Activated CD4-positive, alpha-beta T cell treated with anti-CD3 and anti-CD28 coated beads, Interleukin-2, amount 50 U/mL, for 24 hours (primary cell): ENCODE measurements at places on chromosomes 5 and 9.

DNA sequence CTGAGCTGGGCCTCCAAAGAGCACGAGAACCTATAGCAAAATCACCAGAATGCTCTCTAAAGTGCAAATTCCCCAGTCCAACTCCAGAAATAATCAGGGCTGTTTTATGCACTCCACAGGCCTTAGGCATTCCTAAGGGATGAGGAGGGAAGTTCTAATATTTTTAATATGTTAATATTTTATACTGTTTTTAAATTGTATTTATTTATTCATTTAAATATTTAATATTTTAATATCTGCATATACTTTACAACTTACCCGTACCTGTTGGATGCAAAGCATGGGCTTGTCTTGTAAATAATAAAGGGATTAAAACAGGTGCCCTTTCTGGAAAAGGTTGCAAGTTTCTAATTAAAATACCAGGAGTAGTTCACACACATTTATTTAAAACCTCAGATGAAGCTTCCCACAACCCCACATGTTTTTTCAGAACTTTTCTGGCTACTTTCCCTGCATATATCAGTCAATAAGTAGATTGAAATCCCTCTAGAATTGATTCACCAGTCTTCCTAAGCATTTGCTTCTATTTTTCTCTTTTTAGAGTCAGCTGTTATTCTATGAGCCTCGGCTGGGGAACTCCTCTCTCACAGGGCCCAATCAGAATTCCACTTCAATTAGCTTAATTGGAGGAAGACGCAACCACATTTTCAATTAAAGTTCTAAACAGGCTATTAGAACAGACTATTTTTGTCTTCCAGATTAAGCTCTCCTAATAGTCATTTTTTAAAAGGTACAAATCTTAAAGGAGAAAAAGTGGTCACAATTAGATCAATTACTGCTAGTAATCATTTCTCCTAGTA is 140.8 kb downstream of the CDH6 start:
- no peak for DNase-seq

DNA sequence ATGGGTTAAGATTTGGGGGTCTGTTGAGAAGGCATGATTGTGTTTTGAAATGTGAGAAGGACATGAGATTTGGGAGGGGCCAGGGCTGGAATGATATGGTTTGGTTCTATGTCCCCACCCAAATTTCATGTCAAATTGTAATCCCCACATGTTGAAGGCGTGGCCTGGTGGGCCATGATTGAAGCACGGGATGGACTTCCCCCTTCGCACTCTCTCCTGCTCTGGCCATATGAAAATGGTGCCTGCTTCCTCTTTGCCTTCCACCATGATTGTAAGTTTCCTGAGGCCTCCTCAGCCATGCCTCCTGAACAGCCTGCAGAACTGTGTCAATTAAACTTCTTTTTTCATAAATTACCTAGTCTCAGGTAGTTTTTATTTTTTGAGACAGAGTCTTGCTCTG is 14.7 kb upstream of the NOTCH1 start:
- no peak for DNase-seq

DNA sequence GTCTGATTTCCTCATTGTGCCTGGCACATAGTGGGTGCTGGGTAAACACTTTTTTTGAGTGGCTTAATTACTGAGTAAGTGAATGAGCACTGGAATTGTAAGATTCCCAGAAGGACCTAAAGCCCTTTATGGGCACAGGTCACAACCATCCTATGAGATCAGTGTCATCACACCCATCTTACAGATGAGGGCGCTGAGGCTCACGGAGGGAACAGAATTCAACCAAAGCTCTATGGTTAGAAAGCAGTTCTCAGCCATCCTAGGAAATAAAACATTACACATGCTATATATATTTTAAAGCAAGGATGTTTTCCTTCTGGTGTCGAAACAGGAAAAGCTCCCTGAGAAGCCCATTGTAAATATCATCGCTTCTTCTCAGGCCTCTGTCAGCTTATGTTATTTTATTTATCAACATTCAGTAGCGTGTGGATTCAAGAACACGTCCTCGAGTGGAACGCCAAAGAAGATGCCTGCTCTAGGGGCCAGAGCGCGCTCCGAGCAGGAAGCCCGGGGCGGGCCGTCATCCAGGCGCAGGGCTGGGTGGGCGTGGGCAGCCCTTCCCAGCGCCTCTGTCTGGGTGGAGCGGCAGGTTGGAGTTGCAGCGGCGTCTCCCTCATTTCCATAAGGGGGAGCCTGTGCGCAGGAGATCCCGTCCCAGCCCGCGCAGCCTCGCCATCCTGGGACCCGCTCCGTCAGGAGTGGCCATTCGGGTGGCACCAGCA is 155.8 kb upstream of the SMIM23 start:
- DNase-seq, result no peak

GRCh38 chr5:16712620-16713019 is 95.8 kb upstream of the RETREG1 start:
- no peak for DNase-seq

- no peak for DNase-seq
Measured at GRCh38 chr5:114204923-114205322, 156.9 kb upstream of the KCNN2 start.

GRCh38 chr5:122078116-122079110 is at the start of gene LOX:
TSS of gene LOX (minus strand) at chr5:122078259. CDS start at chr5:122077985, 274 bp downstream.
- DNase-seq, result no peak

- no peak for DNase-seq
Measured at GRCh38 chr5:120655828-120656435, 191.8 kb downstream of the PRR16 start.

DNA sequence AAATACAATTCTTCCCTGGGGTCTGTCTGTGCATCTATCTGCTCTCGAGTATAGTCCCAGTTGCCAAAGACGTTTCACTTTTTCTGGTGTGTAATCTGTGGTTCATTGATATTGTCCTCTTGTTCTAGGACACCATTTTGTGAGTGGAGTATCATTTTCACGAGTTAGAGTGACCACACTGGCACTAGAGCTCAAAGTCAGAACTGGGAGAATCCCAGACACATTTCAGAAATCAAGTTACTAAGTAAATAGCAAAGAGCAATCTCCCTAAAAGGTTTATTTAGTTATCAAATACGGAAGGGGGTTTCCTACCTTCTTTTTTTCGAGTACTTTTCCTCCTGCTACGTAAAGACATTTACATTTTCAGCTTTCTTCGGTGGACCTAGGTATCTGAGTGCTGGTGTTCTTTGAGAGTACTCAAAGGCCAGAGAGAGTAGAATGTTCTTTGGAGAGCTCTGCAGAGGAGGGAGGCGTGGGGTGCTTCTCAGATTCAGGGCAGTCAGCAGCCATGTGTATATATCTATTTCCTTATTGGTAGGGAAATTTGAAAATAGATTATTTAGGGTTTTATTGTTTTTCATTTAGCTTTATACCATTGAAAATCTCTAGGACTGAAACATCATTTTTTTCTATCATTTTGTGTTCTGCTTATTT is 8.9 kb upstream of the HSPA9 start:
- no peak for DNase-seq

GRCh38 chr9:88773627-88774244 is 217.5 kb upstream of the S1PR3 start:
- no peak for DNase-seq

DNA sequence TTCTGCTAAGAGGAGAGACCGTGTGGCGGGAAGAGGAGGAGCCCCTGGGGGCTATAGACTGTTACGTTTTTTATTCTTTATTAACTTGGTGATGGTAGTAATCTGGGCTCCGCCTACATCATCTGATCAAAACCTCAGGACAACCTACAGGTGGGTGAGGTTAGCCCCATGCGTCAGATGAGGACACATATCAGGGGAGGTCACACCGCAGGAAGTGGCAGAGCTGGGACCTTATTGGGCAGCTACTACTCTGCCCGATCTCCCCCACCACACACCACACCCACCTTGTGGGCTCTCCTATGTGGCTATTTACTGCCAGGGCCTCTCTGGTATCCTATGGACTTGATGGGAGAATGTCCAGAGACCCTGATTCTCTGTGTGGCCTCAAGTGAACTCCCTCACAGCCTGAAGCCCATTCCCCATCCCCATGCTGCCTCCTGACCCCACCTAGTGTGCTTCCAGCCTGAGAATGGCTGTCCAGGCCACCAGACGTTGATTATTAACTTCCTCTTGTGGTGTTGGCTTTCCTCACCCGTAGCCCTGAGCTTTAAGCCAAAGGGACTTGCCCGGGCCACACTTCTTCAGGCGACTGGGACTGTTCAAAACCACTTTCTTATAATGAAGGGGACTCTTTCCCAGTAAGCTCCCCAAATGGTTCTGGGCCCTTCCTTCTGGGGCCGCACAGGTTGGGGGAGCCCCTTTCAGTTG is 8.2 kb downstream of the UNC5A start:
- no peak for DNase-seq

DNA sequence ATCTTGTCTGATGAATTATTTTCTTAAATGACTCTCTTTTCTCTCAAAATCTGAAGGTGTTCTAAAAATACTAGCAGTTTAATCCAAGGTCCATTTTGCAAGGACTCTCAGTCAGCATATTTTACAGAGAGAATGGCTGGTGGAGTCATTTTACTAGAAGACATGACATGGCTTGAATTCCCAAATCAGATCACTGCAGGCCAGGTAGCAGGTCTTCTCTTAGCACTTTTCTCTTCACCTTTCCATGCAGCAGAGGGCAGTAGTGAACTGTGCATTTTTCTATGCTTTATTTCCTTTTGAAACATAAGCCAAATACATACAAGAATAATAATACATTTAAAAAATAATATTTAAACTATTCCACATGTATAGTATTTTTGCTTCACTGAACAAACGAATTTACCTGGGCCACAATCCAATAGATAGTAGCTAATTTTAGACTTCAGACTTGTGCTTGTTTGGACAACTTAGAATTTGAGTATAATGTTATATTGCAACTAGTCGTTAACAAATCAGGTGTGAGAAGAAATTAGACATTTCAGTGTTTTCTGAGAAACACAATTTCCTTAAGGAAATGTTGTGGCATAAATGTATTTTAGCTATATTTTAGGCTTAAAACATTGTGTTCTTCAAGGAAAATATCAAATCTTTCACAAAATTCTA is 289.4 kb upstream of the DAB2 start:
- peak; percentile 30 for DNase-seq

DNA sequence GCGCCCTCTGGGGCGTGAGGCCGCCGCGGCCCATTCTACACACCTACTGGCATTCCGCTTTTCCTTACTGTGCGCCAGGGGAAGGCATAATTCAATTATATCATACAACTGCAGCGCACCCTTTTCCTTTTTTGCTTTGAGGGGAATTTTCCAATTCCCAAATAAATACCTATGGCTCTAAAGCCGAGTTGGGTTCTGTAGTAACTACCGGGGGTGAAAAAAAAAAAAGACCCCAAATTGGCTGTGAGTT is 34.1 kb upstream of the NFIB start:
- DNase-seq, result no peak

GRCh38 chr9:96574931-96575351 is 44.7 kb downstream of the CDC14B start:
- DNase-seq, result no peak

GRCh38 chr9:4324513-4324912 is 24.6 kb upstream of the GLIS3 start:
- no peak for DNase-seq

GRCh38 chr9:94754976-94755475 is 28.5 kb downstream of the AOPEP start:
- no peak for DNase-seq

DNA sequence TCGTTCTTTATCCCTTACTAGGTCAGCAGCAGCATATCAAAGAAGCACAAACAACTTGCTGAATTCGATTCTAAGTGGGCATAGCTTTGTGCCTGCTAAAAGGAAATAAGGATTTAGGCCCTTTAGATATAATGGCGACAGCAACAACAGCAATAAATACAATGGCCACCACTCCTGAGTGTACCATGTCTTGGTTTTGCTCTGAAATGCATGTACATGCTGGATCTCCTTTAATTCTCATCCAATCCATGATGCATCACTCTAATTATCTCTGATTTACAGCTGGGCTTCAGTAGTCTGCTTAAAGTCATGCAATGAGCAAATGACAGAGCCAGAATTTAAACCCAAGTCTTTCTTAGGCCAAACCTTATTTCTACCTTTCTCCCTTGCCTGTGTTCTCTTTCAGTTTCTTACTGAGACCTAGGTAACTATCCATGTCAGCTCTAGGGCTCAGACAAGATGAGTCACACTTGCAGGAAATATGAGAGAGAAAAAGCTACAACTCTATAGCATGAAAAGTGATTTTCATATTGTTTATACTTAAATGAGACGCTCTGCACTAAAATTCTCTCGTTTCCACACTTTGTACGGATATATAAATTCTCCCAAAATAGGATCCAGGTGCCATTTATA is 111.8 kb downstream of the HMHB1 start:
- DNase-seq, result no peak

DNA sequence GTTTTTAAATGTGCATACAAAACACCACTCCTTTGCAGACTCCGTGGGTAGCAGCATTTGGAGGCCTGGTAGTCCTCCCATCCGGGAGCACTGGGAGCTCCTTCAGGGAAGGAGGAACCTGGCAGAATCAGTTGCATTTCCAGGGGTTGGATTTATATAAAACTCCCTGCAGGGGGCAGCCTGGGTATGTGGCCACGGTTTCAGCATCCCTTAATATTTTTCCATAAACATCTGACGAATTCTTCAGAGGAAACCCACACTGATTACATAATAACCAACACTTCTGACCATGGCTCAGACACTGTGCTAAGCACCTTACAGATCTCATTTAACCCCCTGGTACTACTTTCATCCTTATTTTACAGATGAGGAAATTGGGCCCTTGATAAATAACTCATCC is 6.1 kb upstream of the AFAP1L1 start:
- DNase-seq, result no peak

GRCh38 chr5:140023611-140024191 is 19.4 kb downstream of the NRG2 start:
- DNase-seq, result no peak

DNA sequence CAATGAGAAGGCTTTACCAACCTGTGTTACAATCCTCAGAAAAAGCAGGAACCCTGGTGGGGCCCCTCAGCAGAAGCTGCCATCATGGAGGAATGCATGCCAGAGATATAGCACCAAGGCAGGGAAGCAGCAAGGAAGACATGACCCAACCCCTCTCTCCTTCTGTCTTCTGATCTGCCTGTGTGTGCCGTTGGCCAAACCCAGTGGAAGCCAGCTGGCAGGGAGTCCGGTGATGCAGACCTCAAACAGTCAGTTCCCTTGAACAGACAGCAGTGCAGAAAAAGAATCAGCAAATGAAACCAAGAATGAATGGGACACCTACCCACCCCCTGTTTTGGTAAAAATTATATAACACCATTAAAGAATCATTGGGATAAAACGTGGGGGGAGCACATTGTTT is 234.2 kb downstream of the ZNF608 start:
- DNase-seq, result no peak

GRCh38 chr9:116736399-116737151 is 49.5 kb downstream of the TRIM32 start:
- no peak for DNase-seq

- no peak for DNase-seq
Measured at GRCh38 chr9:87824886-87825285, 57.8 kb upstream of the SPATA31E1 start.

- DNase-seq, result no peak
Measured at GRCh38 chr9:135920973-135921585, 13.7 kb upstream of the CAMSAP1 start.

- no peak for DNase-seq
Measured at GRCh38 chr5:169415948-169416347, 115.0 kb upstream of the SLIT3 start.
